Pons (tissue), 1 donor: ENCODE measurements at places on chromosomes 5 and 9.

DNA sequence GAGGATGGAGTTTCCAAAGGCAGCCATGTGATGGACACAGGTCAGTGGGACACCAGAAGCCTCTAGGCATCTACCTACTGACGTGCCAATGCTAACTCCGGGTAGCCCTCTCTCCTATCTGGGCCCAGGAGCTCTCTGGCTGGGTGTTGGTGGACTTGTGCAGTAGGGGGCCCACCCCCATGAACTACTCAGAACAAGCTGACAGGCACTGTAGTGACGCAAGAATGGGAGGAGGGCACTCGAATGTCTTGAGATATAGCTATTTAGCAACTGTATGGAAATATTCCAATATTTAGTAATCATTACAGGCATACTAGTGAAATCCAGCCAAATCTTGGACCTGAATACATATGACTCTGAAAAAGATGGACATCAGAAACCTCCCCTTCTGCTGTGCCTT is 5.7 kb upstream of the DOCK2 start:
- DNase-seq: no peak

- DNase-seq: no peak
Measured at GRCh38 chr5:143111799-143112198, 291.7 kb downstream of the NR3C1 start.

DNA sequence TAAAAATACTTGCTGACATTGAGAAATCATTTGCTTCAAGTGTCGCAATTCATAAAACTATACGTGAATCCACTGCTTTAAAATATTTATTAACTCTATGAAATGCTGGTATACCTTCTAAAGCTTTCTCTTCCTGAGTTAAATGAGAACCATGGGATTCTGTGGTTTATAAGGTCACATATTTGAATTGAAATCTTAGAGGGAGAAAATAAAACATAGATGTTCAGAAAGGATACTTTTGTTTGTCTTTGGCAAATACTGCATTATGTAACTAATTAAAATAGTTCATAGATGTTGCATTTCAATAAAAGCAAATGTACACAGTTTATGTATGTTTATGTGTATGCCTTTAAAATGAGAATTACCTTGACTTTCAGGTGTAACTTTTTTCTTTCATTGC is 250.1 kb downstream of the FAM170A start:
- DNase-seq: no peak

DNA sequence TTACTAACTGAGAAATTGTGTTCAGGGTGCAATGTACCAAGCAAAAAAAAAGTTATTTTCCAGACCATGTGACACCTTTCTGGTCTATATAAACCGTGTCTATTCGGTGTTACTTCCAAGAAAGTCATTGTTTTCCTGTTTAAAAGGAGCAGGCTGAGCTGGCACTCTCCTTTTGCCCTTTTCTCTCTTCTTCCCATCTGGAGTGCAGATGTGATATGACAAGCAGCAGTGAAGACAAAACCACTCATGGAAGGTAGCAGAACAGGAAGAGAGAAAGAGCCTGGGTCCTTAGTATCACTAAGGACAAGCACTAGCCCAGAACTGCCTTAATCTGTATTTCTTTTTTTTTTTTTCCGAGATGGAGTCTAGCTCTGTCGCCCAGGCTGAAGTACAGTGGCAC is 25.6 kb downstream of the LYRM7 start:
- no peak for DNase-seq

DNA sequence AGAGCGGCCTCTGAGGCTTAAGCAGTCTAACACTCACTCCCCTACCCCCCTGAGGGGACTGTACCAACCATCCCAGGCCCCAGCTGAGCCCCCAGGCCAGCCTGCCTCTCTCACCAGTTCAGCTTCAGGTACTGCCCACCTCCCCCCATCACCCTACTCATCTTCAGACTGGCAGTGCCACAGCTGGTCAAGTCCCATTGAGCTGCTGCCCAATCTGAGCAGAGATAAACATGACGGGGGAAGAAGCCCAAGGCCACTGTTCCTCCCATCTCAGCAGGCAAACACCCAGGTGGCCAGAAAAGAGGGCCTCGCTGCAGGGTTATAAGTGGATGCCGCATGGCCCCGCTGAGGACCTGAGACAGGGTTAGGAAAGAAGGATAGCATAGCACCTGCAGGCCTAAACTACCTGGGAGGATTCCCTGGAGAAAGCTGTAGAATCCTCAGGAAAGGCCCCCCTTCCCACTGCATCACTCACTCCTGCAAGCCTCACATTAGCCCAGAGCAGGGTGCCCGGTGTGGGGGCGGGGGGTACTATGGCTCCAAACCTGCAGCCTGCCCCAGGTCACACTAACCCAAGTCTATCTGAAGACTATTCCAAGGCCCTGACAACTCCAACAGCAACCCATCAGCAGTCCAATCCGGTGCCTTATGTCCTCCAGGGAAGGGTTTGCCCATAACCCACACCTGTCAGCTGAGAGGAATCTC is 3.6 kb downstream of the B4GALT1 start:
- no peak for DNase-seq

GRCh38 chr9:80839821-80840675 is 849.3 kb downstream of the TLE1 start:
- DNase-seq: no peak

DNA sequence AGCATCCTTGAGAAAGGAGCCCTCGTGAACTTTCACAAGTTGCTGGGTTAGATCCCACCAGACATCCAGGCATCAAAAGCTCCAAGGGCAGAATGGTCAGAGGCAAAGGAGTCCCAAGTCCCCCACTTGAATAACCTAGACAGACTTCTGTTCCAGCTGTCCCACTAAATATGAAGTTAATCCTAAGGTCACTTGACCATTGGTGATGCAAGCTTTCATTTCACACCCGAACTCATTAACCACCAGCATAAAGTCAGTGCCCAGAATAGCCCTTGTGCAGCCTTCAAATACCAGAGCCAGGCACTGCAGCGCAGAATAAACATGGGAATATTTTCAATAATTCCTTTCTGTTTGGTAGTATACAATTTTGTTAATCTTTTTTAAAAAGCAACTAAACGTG is 28.9 kb downstream of the OXCT1 start:
- no peak for DNase-seq

DNA sequence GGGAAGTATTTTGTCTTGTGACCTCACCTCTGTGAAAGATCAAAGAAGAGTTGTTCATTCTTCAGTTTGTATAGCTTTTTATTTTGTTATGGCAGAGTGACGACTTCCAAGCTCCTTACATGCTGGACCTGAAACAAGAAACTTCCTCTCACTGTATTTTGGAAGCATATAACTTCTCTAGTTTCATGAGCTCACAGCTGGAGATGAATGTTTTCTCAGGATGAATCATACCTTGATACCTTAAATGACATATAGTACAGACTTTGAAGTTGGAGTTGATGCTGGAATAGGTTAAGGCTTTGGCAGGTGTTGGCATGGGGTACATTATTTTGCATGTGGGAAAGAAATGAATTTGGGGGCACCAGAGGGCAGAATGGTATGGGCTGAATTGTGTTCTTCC is 112.5 kb downstream of the SLC25A46 start:
- no peak for DNase-seq

GRCh38 chr5:132370971-132371602 is 1.6 kb downstream of the SLC22A5 start:
- no peak for DNase-seq

DNA sequence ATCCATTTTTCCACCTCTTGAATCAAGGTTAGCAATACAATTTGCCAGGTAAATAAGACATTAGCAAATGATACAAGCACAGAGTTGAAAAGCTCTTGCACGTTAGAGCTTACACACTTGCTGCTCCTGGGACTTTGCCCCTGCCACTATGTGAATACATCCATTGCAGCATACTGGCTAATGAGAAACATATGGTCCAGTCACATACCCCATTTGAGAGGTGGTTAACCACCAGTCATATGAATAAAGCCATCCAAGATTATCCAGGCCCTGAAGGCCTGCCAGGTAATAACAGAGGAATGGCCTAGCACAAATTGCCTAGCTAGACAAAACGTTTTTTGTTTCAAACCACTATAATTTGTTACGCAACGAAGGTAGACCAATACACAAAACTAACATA is 45.8 kb upstream of the FTMT start:
- DNase-seq: no peak

GRCh38 chr9:114097613-114098020 is 1.5 kb downstream of the KIF12 start:
- DNase-seq: no peak

GRCh38 chr5:148491793-148492184 is 108.0 kb downstream of the FBXO38 start:
- no peak for DNase-seq

DNA sequence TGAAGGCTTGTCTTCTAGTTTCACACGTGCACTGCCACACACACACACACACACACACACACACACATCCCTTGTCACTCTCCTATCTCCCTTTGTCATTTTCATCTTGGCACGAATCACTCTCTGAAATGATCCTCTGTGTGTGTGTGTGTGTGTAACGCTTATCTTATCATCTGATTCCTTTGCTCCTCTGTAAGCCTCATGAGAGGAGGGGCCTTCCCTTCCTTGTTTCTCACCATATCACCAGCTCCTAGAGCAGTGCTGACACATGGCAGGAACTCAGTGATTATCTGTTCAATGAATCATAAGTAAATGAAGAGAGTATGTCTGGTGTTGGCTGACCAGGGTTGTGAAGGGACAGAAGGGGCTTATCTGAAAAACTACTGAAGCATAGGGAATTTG is 53.3 kb downstream of the PDE4D start:
- DNase-seq: no peak

- DNase-seq: no peak
Measured at GRCh38 chr9:115794921-115795475, 358.6 kb upstream of the PAPPA start.

- no peak for DNase-seq
Measured at GRCh38 chr5:139079991-139080610, 118.1 kb downstream of the SIL1 start.

GRCh38 chr5:110040178-110040577 is 350.5 kb downstream of the MAN2A1 start:
- DNase-seq: no peak

- DNase-seq: no peak
Measured at GRCh38 chr5:146213210-146213826, 9.9 kb downstream of the RBM27 start.

- no peak for DNase-seq
Measured at GRCh38 chr9:16414451-16414850, 456.0 kb downstream of the BNC2 start.

DNA sequence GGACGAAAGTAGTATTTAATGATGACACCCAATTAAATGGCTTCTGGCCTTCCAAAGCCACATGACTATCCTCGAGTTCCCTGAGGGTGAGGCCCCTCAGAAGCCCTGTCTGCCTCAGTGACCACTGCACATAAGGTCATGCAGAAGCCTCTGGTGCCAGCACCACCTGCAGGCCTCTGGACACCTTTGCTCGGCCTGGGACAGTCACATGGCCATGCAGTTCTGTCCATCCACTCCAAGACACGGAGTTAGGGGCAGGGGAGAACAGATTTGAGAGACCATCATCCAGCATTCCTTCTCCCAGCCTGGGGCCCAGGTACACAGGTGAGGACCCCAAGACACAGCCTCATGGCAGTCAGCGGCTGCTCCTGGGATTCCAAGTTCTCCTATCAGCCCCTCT is 145.0 kb downstream of the ROR2 start:
- no peak for DNase-seq

DNA sequence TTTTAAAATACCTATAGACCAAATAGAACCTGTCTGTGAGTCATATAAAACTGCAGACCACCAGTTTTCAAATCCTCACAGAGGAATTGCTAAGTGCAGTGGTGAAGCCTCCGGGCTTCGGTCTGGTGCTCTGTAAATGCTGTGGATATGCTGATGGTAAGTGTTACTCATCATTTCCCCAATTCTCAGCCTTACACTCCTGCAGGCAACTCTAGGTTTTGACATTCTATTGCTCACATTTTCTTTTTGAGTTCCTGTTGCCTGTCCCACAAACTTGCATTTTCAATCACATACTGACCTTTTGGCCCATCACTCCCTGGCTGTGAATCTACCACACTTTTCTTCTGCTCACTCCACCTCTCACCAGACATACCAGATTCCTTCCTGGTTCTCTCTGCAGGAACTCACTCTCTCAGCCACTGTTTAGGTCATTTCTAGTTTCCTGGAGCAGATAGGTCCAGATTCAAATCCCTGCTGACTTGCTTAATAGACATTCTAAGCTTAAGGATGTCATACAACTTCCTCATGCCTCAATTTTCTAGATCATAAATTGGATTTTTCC is 192.9 kb downstream of the RAB3C start:
- no peak for DNase-seq

DNA sequence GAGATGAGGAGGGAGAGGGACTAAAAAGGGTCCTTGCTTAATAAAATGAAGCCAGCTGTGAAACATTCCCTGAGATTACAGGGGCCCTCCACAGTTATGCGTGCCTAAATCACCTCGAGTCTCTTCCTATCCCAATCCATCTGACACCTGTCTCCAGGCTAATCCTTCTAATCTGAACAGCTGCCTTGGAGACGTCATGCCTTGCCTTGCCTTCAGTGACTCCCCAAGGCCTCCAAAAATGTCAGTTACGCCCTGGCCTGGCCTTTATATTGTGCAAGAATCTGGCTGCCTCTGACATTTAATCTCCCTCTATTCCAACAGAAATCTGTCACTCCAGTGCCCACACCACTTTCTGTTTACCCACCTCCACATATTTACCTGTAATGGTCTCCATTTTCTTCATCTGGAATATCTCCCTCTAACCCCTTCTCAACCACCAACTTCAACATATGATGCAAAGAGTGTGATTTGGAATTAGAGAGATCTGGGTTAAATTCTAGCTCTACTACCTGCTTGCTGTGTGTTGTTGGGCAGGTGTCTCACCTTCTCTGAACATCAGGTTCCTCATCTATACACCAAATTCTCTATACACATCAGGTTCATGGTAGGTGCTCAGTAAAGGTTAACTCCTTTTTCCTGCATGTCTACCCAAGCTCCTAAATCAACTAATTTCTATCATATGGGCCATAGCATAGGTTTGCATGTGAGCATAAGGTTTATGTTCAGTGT is 57.9 kb downstream of the PTCD2 start:
- no peak for DNase-seq

DNA sequence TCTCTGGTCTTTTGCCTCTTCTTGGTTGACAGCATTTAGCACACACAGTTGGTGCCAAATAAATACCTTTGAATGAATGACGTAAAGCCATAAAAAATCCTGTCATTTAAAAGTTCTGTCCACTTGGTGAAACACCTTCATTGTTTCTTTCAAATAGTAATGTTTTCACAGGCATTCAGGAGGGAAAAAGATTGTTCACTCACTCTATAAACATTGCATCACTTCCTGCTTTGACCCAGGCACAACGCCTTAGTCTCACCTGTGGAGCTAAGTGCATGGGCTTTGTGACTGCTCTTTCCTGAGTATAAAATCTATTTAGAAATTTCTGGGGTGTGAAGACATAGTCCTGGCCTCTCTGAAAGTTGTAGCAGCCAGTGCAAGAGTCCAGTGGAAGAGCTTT is 88.9 kb upstream of the CXCL14 start:
- DNase-seq: no peak

DNA sequence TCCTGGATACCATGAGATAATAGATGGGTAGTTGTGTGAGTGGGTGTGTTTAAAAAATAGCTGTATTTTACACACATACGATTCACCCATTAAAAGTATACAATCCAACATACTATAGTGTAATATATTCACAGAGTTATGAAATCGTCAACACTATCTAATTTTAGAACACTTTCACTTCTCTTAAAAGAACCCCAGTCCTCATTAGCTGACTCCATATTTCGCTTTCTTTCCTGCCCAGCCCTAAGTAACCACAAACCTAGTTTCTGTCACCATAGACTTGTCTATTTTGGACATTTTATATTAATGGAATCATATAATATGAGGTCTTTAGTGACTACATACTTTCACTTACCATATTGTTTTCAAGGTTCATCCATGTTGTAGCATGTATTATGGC is 63.8 kb upstream of the S1PR3 start:
- no peak for DNase-seq

- no peak for DNase-seq
Measured at GRCh38 chr5:170149206-170149515, 43.5 kb downstream of the FOXI1 start.
